Mucosa of gallbladder (tissue), 1 donor: ENCODE measurements at places on chromosomes 7 and 10.

DNA sequence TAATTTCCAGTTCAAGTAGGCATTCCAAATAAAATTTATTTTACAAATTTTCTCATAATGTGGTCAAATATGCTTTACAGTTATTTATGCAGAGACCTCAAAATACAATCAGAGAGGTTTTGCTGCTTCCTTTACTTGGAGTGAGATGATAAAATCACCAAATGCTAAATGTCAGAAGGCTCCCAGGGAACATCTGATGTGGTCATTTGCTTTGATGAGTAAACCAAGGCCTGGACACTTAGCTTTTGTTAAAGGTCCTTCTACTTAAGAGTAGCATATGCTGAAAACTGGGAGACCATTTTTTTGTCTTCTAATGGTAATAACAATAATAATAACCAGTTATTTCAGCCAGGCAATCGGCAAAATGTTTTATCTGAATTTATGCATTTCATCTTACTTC, 60.6 kb upstream of the AKR1E2 start:
- no peak for DNase-seq

DNA sequence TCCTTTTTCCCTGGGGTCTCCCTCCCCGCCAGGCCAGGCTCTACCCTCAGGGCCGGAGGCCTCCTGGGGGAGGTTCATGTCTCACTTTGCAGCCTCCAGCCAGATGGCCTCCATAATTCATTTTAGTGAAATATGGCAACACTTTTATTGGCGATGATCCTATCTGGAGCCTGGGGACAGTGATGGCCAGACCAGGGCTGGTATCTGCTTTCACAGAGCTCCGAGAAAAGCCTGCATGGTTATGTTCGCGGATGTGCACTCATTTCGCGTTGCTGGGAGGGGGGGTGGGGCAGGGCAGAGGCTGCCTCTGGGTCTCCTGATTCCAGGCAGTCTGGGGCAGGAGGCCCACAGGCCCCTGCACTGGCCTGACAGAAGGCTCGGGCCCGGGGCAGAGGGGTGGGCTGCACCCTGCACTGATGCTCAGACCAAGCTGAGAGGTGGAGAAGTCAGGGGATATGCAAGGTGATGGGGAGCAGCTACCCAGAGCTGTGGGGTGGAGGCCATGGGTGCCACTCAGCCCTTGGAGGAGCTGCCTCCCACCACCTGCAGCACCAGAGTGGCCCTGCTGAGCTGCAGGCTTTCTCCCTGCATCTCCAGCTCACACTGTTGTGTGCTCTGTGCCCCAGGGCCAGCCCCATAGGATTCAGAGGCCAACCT, 85.3 kb upstream of the RET start:
- no peak for DNase-seq

- DNase-seq, result no peak
These were observed 402.0 kb downstream of the PTPRN2 start for GRCh38 chr7:158185653-158186052.

DNA sequence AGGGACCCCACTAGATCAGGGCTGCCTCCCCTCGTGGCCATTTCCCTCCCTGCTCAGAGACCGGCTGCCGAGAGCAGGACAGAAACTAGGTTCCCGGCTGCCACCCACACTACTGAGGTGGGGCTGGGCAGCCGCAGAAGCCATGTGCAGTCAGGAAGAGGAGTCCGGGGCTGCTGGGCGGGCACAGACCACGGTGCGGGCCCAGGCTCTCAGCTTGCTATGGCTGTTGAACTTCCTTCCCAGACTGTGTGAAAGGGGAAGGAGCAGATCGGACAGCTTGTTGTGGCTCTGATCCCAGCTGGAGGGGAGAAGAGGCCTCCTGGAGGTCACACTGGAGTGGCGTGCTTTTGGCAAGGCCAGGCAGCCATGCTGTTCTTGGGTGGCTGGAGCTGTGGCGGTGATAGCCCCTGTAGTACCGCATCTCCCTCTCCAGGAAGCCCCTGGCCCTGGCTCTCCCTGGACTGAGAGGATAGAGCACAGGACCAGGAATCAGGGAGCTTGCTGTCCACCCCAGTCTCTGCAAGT, 56.8 kb downstream of the HK1 start:
- no peak for DNase-seq

GRCh38 chr7:36916619-36917018, 192.3 kb upstream of the AOAH start:
- no peak for DNase-seq

DNA sequence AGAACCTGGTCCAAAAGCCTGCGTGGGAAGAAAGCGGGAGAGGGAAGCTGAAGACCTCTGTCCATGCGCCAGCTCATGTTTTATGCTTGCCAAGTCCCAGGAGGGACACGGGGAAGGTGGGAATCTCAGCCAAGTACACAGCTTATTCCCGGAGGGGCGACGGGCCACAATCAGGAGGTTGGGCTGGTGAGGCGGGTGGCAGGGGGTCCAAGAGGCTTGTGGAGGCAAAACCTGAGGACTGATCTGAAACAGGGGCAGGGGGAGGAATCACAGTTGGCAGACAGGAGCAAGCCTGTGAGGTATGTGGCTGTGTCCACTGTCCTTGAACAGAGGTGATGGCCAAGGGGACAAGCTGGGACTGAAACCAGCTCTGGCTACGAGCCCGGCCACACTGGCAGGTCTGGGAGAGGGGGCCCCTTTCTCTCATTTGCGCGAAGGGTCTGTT, 38.0 kb upstream of the LEP start:
- no peak for DNase-seq

DNA sequence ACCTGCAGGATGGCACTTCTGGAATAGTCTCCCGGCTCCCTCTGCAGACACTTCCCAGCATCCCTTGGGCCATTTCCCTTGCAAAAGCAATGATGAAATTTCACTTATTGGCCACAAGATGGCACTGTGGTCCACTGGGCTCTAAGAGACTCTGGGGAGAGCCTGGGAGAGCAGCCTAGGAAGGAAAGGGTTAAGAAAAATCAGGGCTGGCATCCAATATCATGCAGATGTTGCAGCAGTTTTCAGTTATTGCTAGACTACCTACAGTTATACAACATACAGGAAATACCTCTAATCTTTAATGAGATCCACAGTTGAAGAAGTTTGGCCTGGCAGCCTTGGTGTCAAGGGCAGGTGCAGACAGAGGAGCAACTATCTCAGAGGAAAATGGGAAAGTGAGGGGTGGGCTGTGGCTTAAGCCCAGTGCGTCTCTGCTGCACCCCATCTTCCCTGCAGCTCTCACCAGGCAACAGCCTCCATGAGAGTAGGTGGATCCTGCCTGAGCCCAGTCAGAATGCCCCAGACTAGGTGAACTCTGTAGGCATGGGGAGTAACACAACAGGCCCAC, 100.2 kb upstream of the PRSS58 start:
- DNase-seq, result peak; percentile 34

DNA sequence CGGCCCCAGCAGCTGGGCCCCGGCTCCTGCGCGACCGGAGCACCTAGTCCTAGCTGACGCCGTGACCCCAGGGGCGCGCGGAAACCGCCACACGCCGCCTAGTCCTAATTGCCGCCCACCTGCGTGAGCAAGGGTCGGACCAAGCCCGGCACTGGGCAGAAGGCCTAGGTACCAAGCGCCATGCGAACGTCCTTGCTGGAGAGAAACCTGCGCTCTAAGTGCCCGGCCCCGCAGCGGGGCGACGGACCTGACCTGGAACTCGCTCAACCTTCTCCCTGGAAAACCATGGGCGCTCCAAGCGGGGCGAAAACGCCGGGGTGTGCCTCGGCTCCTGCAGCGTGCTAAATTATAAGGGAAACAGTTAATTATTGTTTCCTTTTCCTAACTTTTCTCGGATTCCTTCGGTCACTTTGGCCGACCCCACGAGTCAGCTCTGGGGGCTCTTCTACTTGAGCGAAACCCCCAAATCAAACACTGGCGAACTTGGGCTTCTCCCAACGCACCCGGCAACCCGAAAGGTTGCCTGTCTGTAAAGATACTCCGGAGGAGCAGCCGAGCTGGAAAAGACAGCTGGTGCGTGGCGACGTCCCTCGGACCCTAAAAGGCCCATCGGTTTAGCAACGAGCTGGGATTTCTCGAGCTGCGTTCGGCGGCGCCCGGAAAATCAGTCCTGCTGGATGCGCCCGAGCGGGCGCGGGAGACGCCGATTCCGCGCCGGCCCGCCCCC, 5.3 kb upstream of the EBF3 start:
- DNase-seq, result no peak

GRCh38 chr10:96280859-96281258, 9.5 kb upstream of the BLNK start:
- DNase-seq, result no peak

GRCh38 chr10:72611783-72612182, 14.1 kb downstream of the MICU1 start:
- no peak for DNase-seq

- no peak for DNase-seq
These were observed 24.6 kb downstream of the TYW1 start for GRCh38 chr7:67021260-67021659.

GRCh38 chr10:65778753-65779152, 1147.1 kb upstream of the LRRTM3 start:
- DNase-seq, result no peak

GRCh38 chr7:50303335-50304128, 984 bp upstream of the IKZF1 start:
- no peak for DNase-seq

- no peak for DNase-seq
These were observed 61.6 kb downstream of the ARL4A start for GRCh38 chr7:12749069-12749468.

DNA sequence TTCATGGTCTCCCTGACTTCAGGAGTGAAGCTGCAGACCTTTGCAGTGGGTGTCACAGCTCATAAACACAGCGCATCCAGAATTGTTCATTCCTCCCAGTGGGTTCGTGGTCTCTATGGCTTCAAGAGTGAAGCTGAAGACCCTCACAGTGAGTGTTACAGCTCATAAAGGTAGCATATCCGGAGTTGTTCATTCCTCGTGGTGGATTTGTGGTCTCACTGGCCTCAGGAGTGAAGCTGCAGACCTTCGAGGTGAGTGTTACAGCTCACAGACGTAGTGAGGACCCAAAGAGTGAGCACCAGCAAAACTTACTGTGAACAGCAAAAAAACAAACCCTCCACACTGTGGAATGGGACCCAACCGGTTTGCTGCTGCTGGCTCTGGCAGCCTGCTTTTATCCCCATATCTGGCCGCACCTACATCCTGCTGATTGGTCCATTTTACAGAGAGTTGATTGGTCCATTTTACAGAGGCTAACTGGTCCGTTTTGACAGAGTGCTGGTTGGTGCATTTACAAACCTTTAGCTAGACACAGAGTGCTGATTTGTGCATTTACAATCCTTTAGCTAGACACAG, 308.8 kb downstream of the PTPRN2 start:
- DNase-seq, result no peak

- no peak for DNase-seq
These were observed 19.3 kb downstream of the AP5Z1 start for GRCh38 chr7:4794591-4795350.

GRCh38 chr10:58854811-58855210, 321.6 kb upstream of the PHYHIPL start:
- no peak for DNase-seq

DNA sequence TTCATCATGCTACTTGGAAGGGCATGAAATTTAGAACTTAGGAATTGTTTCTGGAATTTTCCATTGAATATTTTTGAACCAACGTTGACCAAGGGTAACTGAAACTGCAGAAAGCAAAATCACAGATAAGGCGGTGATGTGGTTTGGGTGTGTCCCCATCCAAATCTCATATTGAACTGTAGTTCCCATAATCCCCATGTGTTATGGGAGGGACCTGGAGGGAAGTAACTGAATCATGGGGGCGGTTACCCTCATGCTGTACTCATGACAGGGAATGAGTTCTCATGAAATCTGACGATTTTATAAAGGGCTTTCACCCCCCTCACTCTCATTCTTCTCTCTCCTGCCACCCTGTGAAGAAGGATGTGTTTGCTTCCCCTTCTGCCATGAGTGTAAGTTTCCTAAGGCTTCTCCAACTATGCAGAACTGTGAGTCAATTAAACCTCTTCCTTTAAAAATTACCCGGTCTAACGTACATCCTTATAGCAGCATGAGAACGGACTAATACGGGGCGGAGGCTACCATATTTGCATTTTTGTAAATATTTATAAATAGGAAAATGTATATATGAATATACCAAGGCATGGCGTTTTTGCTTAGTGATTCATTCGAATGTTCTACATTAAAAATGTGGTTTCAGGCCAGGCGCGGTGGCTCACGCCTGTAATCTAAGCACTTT, 12.4 kb downstream of the NMT2 start:
- no peak for DNase-seq

DNA sequence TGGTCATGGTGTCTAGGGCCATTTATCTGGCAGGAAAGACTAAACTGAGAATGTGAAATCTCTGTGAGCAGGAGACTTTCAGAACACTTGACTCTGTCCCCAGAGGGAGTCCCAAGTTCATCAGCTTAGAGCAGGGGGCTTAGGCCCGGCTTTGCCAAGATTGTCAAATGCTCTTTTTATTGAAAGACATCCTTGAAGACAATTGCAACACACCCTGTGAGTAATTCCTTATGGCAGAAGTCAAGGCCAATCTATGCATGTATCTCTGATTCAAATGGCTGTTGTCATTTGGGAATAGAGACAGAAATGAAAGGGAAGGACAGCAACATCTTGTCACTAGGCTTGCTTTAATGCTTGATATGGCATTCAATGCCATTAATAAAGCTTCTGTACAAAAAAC, 33.7 kb downstream of the BAMBI start:
- no peak for DNase-seq

GRCh38 chr10:125816548-125816947, 6.5 kb downstream of the UROS start:
- no peak for DNase-seq

- peak; percentile 80 for DNase-seq
These were observed 122.4 kb downstream of the CLEC2L start for GRCh38 chr7:139645572-139646523.

DNA sequence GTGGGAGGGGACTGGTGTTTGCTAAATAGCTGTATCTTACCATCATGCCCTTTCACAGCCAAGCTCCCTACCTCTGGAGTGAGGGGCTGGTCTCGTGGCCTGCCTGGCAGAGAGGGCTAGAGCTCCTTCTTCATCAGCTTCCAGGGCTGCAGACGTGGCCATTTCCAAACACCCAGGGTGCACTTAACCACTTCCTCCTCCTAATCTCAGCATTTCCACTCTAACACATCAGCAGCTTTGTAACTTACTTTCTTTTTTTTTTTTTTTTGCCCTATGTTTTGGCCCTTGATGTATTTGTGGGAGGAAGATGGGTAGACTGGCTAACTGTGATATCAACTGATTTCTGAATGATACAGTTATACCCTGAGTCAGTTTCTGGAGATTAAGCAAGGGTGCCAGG, 27.4 kb downstream of the LRRC4 start:
- DNase-seq, result no peak

- DNase-seq, result no peak
These were observed 63.1 kb upstream of the BAIAP2L1 start for GRCh38 chr7:98463837-98464557.

DNA sequence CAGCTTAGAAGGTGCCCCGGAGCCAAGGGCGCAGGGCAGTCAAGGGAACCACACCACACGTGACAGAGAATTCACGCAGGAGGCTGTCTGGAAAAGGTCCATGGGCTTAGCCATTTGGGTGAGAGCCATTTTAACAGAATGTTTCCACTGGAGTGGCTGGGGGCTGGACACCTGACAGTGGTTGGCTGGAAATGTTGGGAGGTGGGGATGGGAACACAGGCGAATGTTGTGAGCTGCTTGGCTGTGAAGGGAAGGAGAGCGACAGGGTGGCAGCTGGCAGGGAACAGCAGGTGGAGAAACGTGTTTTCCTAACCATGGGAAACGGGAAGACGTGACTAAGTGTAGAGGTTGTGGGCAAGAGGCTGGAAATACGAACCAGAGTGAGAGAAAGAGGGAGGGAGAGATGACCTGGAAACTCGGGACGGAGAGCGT, 100.5 kb upstream of the ZNF32 start:
- no peak for DNase-seq

GRCh38 chr7:68015978-68016532, 1019.4 kb downstream of the TYW1 start:
- DNase-seq, result no peak
